ENCODE measurements at places on chromosomes 4 and X.

- DNase-seq: no peak
These were observed 72.6 kb upstream of the SLC4A4 start for GRCh38 chr4:71266090-71266794.

DNA sequence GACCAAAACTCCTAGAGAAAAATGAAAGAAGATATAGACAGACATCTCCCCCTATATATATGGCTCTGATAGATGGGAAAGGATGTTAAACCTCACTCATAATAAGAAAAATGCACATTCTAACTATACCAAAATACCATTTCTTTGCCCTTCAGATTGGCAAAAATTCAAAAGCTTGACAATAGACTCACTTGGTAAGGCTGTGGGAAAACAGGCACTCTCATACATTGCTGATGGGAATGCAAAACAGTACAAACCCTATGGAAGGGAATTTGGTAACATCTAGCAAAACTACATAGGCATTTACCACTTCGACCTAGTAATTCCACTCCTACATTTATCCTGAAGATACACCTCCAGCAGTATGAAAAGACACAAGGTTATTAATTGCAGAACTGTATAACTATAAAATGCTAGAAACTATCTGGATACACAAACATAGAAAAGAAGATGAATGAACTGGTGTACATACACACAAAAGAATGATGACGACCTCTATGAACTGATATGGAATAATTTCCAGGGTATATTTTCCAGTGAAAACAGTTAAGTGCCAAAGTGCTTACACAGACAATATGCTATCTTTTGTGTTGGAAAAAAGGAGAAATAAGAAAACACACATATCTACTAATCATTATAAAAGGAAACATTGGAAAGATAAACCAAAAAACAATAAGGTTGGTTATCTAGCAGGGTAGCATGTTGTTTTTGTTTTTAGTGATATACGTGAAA is 48.5 kb downstream of the WDFY3 start:
- no peak for DNase-seq

- DNase-seq: no peak
These were observed 52.8 kb upstream of the CD99 start for GRCh38 chrX:2638279-2638678.

DNA sequence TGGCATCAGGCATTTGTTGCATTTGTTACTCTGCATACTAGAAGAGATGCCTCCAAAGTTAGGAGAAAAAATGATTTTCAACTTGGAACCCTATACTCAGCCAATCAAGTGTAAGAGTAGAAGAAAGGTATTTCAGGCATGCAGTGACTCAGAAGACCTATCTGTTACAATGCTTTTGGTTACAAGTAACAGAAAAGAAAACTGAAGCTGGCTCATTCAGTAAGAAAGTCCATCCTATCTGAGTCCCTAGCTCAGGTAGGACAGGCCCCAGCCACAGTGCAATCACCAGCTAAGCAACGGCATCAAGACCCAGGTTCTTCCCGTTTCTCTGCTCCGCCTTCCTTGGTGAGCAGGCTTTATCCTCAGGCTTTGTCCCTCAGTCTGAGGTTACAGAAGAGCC is 23.3 kb downstream of the MECP2 start:
- DNase-seq: no peak

DNA sequence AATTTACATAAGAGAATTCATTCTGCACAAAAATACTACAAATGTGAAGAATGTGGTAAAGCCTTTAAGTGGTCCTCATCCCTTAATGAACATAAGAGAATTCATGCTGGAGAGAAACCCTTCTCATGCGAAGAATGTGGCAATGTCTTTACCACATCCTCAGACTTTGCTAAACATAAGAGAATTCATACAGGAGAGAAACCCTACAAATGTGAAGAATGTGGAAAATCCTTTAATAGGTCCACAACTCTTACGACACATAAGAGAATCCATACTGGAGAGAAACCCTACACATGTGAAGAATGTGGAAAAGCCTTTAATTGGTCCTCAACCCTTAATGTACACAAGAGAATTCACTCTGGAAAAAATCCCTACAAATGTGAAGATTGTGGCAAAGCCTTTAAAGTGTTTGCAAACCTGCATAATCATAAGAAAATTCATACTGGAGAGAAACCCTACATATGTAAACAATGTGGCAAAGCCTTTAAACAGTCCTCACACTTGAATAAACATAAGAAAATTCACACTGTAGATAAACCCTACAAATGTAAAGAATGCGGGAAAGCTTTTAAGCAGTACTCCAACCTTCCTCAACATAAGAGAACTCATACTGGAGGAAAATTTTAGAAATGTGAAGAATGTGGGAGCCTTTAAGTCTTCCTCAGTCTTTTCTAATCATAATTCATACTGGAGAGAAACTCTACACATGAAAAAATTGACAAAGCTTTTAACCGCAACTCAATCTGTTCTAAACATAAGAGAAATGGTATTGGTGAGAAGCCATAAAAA is 37.4 kb downstream of the ZNF718 start:
- DNase-seq: no peak
